ENCODE measurements at places on chromosomes 2 and 18.

GRCh38 chr2:196213252-196213980 lies 42.0 kb upstream of the STK17B start:
- no peak for DNase-seq

GRCh38 chr2:47784352-47784851 lies 1.5 kb downstream of the MSH6 start:
- no peak for DNase-seq

- peak; percentile 54 for DNase-seq
Measured at GRCh38 chr2:68662466-68662865, 19.1 kb downstream of the PROKR1 start.

DNA sequence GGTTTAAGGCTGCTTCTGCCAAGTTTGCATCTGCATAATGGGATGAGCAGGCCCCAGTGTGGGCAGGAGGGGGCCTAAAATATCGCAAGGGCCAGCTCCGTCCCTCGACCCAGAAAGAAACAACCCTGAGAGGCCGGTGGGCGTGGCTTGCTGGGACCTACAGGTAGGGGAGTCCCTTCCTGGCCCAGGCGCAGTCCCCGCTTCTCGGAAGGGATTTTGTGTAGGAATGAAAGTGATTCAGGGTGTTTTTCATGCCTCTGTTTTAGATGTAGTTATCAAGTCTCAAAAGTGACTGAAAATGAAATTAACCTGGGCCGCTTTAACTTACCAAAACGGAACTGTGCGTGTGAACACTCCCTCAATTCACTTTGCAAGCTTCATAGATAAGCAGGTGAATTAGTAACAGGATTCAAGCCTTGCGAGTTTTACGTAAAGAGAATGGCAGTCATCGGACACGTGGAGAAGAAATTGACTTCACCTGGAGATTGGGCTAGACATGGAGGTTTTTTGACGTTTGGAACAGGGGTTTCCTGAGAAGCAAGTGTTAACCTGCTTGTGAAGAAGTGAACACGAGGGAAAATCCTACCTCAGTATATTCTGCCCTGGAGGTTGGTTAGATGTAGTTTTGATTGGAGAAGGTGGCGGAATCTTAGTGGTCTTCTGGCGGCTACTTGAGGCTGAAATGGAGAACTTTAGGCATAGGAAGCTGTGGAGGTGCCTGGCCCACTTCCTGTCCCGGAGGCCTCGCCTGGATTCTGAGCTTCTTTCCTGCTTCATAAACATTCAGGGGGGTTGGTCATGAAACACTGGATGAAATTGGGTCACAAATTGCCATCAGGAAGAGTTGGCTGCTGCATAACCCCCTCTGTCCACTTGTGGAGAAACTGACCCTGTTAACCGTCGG lies 1.7 kb downstream of the NCK2 start:
- DNase-seq = peak; percentile 65

DNA sequence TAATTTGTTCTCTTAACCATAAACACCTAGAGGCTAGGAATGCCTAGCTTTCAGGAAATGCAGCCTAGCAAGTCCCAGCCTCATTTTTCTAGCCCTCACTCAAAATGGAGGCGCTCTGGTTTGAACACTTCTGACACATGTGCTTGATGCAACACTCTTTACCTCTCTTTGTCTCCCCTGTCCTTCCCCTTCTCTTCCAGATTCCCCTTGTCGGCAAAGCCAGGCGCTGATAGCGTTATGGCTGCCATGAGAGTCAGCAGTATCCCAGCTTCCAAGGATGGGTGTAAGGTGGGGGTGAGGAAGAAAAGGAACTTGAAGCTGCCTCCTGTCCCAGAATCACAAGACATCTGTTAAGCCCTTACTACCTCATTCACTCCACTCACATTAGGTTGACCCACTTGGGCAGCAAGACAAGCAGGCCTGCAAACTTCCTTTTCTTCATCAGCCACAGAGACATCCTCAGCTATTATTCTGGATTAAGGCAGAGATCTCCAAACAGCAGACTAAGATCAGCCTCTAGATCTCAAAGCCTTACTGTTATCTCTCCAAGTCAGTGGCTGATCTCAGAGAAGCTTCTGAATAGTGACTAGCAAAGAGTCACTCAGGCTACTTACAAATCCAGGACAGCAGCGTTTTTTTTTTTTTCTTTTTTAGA lies 1.9 kb upstream of the ST3GAL5 start:
- DNase-seq = peak; percentile 58

- DNase-seq = no peak
Measured at GRCh38 chr2:185219981-185220380, 518.6 kb upstream of the FSIP2 start.

- DNase-seq = peak; percentile 51
Measured at GRCh38 chr18:34709750-34710441, at the start of gene DTNA. Gene DTNA, plus strand, starts transcription at chr18:34710298. Its CDS starts 45,679 bp downstream, at chr18:34755977.

- no peak for DNase-seq
Measured at GRCh38 chr18:6009756-6010155, 114.4 kb upstream of the TMEM200C start.
